ENCODE measurements at places on chromosomes 4 and X.

DNA sequence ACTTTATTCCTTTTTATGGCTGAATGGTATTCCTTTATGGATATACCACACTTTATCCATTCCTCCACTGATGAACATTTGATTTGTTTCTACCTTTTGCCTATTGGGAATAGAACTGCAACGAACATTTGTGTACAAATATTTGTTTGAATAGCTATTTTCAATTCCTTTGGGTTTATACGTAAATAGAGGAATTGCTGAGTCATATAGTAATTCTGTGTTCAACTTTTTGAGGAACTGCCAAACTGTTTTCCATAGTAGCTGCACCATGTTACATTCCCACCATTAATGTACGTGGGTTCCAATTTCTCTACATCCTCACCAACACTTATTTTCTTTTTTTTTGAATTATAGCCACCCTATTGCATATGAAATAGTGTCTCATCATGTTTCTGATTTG, 156.5 kb upstream of the ATP6AP2 start:
- DNase-seq = no peak

DNA sequence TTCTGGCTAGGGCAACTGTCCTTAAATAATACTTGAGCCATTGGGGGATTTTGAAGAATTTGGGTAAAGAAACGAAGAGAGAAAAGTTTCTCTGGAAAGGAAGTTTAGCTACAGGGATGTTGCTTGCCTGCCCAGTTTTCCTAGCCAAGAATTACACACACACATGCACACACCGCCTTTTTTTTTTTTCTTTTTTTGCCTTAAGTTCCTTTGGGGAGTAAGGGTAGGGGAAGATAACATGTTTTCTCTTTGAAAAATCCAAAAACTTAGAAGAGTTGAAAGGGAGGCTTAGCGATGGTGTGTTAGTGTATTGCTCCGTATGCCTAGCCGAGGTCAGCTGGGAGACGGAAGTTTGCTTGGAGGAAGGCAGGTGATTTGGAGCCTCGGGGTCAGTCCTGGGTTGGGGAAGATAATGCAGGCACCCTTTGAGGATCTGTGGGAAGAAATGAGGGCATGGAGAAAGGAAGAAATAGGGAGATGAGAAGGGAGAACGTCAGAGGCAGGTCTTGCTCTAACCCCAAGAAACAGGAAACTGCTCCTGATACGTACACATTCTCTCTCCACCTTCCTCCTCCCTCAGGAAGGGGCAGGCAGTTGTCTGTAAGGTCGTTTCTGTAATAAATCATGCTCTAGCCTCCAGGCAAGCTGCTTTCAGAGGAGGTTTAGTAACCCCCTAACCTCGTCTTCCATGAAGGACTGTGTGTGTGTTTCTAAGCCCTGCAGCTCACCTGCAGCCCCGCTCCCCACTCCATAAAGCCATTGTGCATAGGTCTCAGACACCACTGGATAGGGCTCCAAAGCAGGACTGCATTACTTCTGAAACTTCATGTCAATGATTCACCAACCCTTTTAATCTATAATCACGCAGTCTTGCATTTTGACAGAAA, 10.5 kb downstream of the KLF3 start:
- DNase-seq = no peak

- DNase-seq = no peak
Observed at GRCh38 chr4:87188932-87189331, 31.5 kb downstream of the KLHL8 start.

GRCh38 chr4:59987289-59987688, 1212.8 kb upstream of the ADGRL3 start:
- no peak for DNase-seq

DNA sequence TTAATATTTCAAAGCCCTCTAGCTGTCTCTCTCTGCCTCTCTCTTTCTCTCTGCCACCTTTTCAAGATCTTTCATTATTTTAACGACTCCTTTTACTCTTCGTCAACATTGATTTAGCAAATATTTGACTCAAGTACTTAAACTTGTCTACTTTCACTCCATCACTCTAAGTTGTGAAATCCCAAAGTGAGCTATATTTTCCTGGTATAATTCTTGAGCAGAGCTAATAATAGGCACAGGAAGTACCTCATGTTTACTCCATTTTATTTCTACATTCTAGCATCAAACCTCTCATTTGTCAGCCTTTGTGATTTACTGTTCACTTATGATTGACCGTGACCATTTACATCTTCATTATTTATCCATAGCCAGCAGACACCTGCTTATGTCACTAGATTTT, 482.5 kb downstream of the RPA4 start:
- DNase-seq = no peak

- no peak for DNase-seq
Observed at GRCh38 chr4:5575941-5576340, 132.4 kb downstream of the EVC2 start.

GRCh38 chr4:137655302-137655701, 123.0 kb upstream of the PCDH18 start:
- DNase-seq = no peak

GRCh38 chr4:156677131-156677531, 294.5 kb downstream of the PDGFC start:
- DNase-seq = no peak

GRCh38 chr4:7863911-7864681, 75.6 kb downstream of the AFAP1 start:
- DNase-seq = no peak

GRCh38 chrX:24515447-24515846, 50.4 kb downstream of the PDK3 start:
- no peak for DNase-seq

- DNase-seq = no peak
Observed at GRCh38 chrX:103376979-103377324, 614 bp downstream of the BEX3 start.

- no peak for DNase-seq
Observed at GRCh38 chr4:21900211-21900610, 48.4 kb downstream of the KCNIP4 start.

- DNase-seq = no peak
Observed at GRCh38 chr4:80694171-80694570, 336.3 kb upstream of the BMP3 start.

- DNase-seq = no peak
Observed at GRCh38 chr4:52843351-52843750, 18.8 kb upstream of the RASL11B start.

DNA sequence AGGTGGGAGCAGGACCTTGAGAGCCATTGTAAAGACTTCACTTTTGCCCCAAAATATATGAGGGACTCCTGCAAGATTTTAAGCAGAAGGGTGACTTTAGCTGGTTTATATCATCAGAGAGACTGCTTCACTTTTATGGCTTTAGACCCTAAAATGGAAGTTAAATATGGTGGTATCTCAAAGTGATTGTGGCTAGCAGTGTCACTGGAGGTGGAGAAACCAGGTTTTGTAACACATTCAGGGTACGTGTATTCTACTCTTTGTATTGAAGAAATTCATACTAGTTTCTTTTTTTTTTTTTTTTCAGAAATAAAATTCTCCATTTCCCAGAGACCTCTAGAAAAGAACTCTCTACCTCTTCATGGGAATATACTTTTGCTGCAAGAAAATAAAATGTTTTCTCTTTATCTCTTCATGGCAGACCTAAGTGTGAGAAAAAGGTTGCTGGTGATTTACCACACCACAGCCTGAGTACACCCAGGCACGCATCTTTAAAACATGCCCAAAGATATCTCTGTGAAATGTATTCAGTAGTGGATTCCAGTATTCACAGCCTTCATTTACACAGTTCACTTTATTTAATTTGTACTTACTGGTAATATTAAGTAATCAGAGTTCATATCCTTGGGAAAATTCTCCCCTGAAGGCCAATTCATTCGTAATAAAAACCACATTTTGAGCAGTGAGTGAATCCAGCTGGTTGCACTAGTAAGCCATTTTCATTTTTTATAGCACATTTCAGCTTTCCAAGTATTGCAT, 74.3 kb upstream of the GUCY1A1 start:
- DNase-seq = no peak

DNA sequence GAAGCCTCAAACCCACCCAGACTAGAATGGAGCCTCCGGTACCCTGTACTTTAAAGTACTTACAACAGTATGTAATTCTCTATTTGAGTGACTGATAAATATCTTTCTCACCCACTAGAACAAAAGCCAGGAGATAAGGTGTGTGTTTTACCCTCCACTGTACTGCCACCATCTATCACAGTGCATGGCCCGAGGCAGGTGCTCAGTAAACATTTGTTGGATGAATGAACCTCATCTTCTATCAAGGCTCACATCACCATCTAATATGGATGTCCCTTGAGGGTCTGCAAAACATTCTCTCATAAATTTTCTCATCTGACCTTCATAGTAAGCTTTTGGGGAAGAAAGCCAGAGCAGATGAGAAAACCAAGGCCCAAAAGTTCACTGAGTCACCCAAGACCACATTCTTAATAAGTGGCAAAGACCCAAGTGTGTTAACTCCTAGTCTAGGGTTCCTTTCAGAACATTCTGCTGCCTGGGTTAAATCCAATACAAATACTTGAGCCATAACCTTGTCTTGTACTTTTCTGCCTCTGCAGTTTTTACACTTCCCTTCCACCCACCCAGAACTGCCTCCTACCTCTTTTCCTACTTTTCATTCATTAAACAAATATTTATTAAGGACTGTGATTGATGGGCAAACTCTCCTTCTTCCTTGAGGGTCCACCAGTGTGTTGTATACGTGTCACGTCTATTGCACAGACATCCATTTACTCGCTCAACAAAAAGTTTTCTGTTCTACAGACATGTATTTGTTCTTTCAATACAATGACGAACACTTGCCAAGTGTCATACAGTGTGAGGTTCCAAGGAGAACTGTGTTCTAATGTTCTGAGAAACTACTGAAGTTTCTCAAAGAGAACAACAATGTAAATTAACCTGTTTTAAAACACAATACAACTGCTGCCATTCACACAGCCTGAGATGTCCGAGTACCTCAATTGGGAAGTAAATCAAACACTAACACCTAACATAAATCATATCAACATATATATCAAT, 35.7 kb downstream of the APBB2 start:
- DNase-seq = no peak

GRCh38 chr4:6047130-6047673, 29.0 kb upstream of the C4orf50 start:
- no peak for DNase-seq

- DNase-seq = no peak
Observed at GRCh38 chr4:174707902-174708301, 121.1 kb downstream of the GLRA3 start.

- DNase-seq = no peak
Observed at GRCh38 chrX:111355523-111356115, 56.4 kb downstream of the DCX start.

- no peak for DNase-seq
Observed at GRCh38 chr4:11468901-11469300, 40.2 kb upstream of the HS3ST1 start.

DNA sequence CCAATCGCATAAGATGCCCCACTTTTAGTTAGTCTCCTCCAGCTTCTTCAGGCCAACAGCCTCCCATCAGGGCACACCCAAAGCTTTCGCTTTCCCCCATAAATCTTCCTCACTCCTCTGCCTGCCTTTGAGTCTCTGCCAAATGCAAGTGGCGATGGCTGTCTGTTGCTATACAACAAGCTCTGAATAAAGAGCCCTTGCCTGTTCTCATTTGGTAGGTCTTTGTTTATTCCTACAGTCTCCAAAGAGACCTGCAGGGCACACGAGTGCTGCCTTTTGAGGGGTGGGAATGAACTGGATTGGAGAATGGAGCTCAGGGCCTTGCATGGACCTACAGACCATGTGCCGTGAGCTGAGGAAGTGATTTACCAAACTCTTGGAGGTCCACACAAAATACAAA, 52.2 kb upstream of the SOD3 start:
- no peak for DNase-seq

- no peak for DNase-seq
Observed at GRCh38 chr4:87045234-87045558, 110.4 kb downstream of the AFF1 start.

- DNase-seq = no peak
Observed at GRCh38 chrX:40947276-40947675, 138.0 kb upstream of the USP9X start.

- DNase-seq = no peak
Observed at GRCh38 chr4:44235897-44236296, 212.7 kb downstream of the KCTD8 start.

- DNase-seq = no peak
Observed at GRCh38 chrX:12378253-12378652, 240.0 kb downstream of the FRMPD4 start.

- DNase-seq = no peak
Observed at GRCh38 chr4:48331577-48332330, 9.6 kb upstream of the SLAIN2 start.

DNA sequence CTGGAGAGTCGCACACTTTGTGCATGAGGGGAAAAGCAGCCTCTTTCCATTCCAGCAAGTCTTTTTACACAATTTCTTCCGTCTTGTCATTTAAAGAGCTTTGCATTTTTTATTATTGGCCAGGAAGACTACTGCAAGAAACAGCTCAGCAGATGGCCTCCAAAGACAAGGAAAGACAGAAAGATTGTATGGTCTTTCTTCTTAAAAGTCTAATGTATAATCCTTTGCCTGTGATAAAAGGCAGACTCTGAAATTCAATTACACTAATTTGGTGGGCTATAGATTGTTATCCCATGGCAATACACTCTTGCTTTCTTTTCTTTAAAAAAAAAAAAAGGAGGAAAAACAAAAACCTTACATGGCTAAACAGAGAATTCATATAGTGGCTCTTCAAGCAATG, 5.9 kb downstream of the CAPN6 start:
- DNase-seq = no peak

- DNase-seq = no peak
Observed at GRCh38 chrX:44101281-44101680, 128.1 kb upstream of the NDP start.

DNA sequence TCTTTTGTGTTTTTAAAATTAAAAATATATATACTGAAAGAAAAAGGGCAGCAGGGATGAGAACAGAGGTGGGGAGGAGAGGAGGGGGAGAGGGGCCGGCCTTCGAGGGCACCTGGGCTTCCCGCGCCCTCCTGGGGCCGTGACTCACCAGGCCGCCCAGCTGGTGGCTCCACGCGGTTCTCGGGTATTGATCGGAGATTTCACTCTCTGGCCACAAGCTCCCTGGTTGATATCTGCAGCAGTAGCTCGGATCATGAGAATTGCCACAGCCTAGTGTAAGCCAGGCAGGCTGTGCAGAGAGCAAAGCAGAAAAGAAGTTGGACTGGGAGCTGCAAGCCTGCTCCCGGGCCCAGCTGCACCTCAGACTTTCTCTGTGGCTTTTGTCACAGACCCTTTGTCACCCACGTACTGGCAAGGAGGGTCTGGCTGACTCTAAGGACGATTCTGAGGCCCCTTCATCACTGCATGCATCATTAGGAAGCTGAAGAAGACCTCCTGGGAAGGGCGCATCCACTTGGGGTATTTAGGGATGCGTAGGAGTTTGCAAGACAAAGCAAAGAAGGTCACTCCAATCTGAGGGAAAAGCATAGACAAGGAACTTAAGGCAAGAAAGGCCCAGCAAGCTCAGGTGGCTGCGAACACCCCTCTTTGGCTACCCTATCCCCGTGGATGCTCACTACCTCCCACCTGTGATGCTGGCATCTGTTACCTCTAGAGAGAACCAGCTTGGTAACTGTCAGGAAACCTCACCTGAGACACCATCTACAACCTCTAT, 71.7 kb downstream of the CPZ start:
- no peak for DNase-seq

DNA sequence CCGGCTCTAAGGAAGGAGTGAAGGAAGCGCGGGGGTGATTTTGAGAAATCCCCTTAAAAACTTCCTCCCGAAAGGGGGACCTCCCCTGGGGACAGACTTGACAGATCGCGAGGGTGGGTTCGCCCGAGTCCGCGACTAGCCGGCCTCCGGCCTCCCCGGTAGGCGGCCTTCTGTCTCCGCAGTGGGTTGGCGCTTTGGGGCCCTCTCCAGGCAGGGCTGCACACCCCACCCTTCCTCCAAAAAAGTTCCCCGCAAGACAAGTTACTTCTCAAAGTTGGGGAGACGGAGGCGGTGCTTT, 24.8 kb downstream of the HOPX start:
- DNase-seq = no peak

GRCh38 chr4:88043586-88044340, 36.3 kb downstream of the PKD2 start:
- DNase-seq = no peak

Data from T follicular helper cell (primary cell).